ENCODE measurements at places on chromosomes 3 and 15.

DNA sequence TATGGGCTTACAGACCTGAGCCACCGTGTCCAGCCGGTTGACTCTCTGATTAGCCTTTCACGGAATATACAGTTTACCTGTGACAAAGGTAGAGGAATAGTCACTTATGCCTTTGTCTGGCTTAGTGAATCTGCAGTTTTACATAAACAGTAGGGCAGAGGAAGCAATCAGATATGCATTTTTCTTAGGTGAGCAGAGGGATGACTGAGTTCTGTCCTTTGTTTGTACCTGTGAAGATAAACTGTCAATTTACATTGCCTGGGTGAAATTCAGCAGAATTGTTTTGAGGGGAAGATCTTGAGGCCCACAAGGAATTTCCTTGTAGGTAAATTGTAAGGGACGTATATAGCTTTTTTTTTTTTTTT lies 10.8 kb downstream of the EDEM1 start:
- DNase-seq = no peak

- no peak for DNase-seq
Measured at GRCh38 chr3:160170409-160171370, 54.5 kb upstream of the C3orf80 start.

GRCh38 chr15:25178835-25179672 lies 224.3 kb downstream of the SNRPN start:
- no peak for DNase-seq

GRCh38 chr15:58604455-58604923 lies 145.0 kb downstream of the ADAM10 start:
- no peak for DNase-seq
